ENCODE measurements at places on chromosomes 5 and 9. TPM values are rescaled to one million over a fixed set of nuclear protein-coding genes. Genes with fewer than 3 reads are reported as not detected.

The STC2 gene
- polyA plus RNA-seq: not detected

The MOB3B gene
- not detected for polyA plus RNA-seq

The CARTPT gene
- not detected for polyA plus RNA-seq

The DEPDC1B gene
- polyA plus RNA-seq: 1.4 TPM

The FGFR4 gene
- polyA plus RNA-seq: not detected

The TIGD6 gene
- polyA plus RNA-seq: 2.0 TPM

The EPB41L4B gene
- polyA plus RNA-seq: not detected

The SURF1 gene
- 131 TPM for polyA plus RNA-seq

The TSSK1B gene
- polyA plus RNA-seq: not detected

The SLC36A1 gene
- 0.51 TPM for polyA plus RNA-seq

The HTR4 gene
- polyA plus RNA-seq: not detected

The TNFSF15 gene
- polyA plus RNA-seq: not detected

The MYO10 gene
- not detected for polyA plus RNA-seq

The PPP2R2B gene
- polyA plus RNA-seq: 41.0 TPM

The MSX2 gene
- polyA plus RNA-seq: not detected

The MED7 gene
- polyA plus RNA-seq: 16.7 TPM

The SV2C gene
- polyA plus RNA-seq: not detected

The DDX4 gene
- polyA plus RNA-seq: not detected

The SREK1 gene
- polyA plus RNA-seq: 15.3 TPM

The LMBRD2 gene
- polyA plus RNA-seq: 3.0 TPM
